ENCODE measurements at places on chromosomes 11 and 22. TPM values are rescaled to one million over a fixed set of nuclear protein-coding genes. Genes with fewer than 3 reads are reported as not detected.

HEPHL1 gene
- not detected for total RNA-seq

RIMBP3C gene
- 0.28 TPM for total RNA-seq

NFAM1 gene
- not detected for total RNA-seq

HOATZ gene
- total RNA-seq, result not detected

IGSF9B gene
- total RNA-seq, result 3.2 TPM

OR56A5 gene
- total RNA-seq, result not detected

VPREB1 gene
- not detected for total RNA-seq

SYCE3 gene
- total RNA-seq, result not detected

STK33 gene
- total RNA-seq, result 4.2 TPM

TIGD3 gene
- total RNA-seq, result 1.2 TPM

OTUB1 gene
- 118 TPM for total RNA-seq

OR8D1 gene
- total RNA-seq, result not detected

KIRREL3 gene
- total RNA-seq, result 9.2 TPM

DRG1 gene
- 59.9 TPM for total RNA-seq

CHRM1 gene
- total RNA-seq, result 0.24 TPM

FAM181B gene
- total RNA-seq, result 0.05 TPM

RBM4 gene
- 150 TPM for total RNA-seq

LDLRAD3 gene
- 25.8 TPM for total RNA-seq

UPB1 gene
- total RNA-seq, result not detected

RTN4R gene
- 11.6 TPM for total RNA-seq

OR51L1 gene
- total RNA-seq, result not detected

MOV10L1 gene
- 0.10 TPM for total RNA-seq

KREMEN1 gene
- 5.5 TPM for total RNA-seq

PHLDB1 gene
- 9.4 TPM for total RNA-seq

CASP5 gene
- not detected for total RNA-seq

PNPLA5 gene
- total RNA-seq, result not detected

LRRC10B gene
- total RNA-seq, result 0.07 TPM

OR5A2 gene
- not detected for total RNA-seq

PHF21B gene
- total RNA-seq, result 0.92 TPM
